ENCODE measurements at places on chromosomes 1 and 21.

- DNase-seq = no peak
These were observed 7.5 kb downstream of the DMAP1 start for GRCh38 chr1:44220755-44221154.

DNA sequence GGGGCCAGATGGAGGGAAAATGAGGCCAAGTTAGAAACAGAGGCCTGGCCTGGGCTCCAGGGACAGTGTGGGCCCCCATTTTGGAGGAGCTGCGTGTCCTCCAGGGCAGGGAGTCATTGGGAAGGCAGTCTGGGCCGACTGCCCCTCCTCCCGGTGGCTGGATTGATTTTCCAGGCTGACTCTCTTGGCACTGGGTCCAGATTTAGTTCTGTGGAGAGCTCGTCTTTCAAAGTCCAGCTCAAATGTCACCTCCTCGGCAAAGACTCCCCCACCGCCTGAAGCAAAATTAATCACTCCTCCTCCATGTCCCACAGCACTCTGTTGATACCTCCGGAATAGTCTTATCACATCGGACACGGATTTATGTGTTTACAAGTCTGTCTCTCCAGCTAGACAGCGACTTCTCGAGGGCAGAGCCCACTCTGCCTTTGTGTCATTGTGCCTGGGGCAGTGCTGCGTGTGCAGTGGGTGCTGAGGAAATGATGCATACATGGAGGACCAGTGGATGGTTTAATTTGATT is 175.1 kb downstream of the CAMTA1 start:
- peak; percentile 9 for DNase-seq

DNA sequence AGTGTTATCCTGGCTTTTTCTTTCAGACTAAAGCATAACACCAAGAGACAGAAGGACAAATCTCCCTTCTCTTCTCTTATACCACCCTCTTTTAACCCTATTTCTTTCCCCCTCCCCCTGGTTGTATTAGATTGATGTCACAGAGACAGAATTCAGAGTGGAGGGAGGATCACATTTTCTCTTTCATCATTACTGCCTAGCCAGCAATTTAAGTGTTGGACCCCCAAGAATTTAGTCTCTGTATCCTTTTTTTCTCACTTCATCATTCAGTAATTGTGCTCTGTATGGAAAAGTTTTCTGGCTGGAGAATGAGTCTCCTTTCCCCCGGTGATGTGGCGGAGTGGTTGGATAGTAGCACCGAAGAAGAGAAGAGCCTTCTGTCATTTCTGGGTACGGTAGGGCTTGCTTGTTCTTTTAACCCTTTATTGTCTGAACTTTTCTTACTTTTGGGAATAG is 124.8 kb downstream of the CLEC20A start:
- DNase-seq = no peak

DNA sequence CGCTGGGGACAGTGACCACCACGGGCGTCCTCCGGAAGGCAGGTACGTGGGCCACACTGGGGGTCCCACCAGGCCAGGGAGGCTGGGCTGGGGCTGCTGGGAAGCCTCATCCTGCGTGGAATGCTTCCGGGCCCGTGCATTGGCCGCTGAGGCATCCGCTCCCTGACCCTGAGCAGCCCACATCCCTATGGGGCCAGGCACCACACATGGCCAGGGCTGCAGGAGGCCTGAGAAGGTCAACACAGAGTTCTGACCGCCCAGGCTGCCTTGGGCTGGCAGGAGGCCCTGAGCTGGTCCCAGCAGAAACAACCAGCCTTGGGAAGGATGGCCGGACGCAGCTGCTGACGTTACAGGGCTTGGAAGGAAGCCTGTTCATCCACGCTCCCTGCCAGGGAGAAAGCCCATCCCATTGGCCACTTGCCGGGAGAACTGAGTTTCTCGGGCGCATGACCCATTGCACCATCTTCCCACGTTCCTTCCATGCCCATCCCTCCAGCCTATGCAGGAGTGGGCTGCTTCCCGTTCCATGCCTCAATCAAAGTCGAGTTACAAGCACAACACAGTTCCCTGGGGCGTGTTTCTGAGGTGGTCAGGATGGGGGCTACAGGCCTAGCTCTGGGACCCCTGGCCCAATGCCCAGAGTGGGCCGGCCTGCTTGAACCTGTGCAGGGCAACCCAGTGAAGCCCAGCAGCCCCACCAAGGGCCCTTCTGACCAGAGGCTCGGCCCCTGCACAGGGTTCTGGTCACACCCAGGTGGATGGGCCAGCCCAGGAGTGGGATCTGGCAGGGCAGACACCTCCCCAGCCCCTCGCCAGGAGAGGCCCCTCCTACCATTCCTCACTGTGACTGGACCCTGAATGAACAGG is 31.7 kb downstream of the TRIM11 start:
- DNase-seq = peak; percentile 82

DNA sequence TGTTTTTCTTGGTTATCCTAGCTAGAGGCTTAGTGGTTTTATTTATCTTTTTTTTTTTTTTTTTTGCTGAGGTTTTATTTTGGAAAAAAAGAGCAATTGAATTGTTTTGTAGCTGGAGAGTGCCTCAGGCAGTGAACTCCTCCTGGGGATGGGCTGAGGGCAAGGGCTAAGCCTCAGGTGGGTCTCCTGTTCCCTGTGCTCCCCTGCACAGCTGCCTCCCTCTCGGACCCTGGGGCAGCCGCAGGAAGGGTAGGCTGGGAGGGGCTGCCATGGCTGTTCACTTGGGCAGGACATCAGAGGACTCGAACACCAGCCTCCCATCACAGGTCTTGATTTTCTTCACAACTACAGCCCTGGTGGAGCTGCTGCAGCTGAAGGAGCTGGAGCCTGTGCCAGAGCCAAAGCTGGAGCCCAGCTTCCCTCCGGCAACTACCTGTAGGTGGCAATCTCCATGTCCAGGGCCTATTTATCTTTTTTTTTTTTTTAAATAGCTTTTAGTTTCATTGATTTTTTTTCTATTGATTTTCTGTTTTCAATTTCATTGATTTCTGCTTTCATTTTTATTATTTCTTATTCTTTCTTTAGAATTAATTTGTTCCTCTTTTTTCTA is 28.9 kb downstream of the LEPR start:
- DNase-seq = no peak

GRCh38 chr1:168019407-168019806 is 82.5 kb upstream of the MPC2 start:
- no peak for DNase-seq

DNA sequence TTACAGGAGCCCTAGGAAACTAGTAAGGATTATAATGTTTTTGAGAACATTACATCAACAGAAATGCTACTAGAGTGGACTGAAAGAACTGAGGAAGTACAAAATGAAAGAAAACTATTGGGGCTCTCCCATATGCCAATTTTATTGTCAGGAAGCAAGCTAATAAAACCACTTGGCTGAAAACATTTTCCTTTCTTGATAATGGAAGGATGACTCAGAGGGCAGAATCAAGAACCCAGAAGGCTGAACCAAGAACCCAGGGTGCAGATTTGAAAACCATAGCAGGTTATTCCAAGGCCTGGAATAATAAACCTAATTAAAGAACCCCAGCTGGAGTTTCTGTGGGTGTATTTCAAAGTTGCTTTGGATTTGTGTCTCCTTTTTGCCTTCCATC is 70.7 kb downstream of the RPE65 start:
- DNase-seq = no peak

All from midbrain (tissue), 1 donor.